LoVo (cell line): ENCODE measurements at places on chromosomes 2 and 18.

DNA sequence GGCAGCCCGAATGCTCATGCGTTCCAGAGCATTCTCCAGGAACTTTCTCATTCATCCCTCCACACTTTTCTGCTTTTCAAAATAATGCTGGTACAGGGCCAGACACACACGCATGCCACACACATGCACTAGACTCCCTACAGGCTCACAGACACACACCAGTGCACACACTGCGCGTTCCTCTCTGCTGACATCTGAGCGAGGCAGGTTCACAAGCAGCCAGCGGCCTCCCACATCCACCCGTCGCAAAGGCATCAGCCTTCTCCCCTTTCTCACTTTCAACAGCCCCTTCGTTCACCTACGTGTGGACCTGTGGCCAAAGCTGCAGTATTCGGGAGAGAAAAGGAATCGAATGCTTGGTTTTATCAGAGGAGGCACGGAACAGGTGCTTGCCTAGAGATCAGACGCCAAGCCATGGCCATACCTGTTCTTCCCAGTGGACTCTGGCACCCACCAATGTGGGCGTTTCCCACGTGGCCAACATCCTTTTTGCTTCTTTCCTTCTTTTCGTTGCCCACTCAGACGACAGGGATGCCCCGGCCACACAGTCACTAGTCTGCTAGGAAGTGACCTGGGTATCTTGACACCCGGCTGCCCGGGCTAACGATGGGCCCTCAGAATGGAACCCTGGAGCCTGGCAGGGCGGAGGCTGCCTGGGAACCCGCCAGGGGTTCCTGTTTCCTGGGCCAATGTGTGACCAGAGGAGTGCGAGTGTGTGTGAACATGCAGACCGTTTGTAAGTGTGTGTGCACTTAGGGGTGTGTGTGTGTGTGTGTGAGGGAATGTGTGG, 85.8 kb upstream of the ID2 start:
- no peak for DNase-seq

DNA sequence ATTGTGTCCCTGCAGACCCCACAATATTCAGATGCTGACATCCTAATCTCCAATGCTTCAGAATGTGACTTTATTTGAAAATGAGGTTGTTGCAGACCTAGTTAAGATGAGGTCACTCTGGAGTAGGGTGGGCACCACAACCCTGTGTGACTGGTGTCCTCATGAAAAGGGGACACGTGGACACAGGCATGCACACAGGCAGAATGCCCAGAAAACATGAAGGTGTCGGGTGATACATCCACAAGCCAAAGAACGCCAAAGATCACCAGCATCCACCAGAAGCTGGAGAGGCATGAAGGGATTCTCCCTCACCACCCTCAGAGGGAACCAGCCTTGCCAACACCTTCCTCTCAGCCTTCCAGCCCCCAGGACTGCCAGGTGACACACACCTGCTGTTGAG, 69.3 kb downstream of the AFF3 start:
- DNase-seq: no peak

- no peak for DNase-seq
These were observed 19.6 kb downstream of the B3GNT2 start for GRCh38 chr2:62215306-62216064.

GRCh38 chr2:105626966-105627340, 117.8 kb upstream of the NCK2 start:
- DNase-seq: no peak

- DNase-seq: no peak
These were observed 40.5 kb downstream of the ZNF407 start for GRCh38 chr18:74638210-74638609.

DNA sequence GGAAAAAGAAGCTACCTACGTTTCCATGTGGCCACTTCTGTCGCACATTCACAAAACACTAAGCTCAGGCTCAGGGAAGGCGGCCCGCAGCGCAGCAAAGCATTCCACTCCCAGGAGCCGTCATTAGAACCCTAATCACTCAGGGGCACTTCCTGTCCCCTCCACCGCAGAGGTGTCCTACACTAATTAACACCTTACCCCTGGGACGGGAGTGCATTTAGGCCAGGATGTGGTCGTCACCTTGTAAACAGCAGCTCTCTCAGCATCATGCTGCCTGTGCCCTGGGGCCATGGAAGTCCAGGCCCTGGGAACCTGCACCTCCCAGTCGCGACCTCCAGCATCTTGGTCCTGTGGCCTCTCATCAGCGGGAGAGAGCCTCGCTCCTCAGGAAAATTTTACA, 359.8 kb upstream of the SALL3 start:
- no peak for DNase-seq

DNA sequence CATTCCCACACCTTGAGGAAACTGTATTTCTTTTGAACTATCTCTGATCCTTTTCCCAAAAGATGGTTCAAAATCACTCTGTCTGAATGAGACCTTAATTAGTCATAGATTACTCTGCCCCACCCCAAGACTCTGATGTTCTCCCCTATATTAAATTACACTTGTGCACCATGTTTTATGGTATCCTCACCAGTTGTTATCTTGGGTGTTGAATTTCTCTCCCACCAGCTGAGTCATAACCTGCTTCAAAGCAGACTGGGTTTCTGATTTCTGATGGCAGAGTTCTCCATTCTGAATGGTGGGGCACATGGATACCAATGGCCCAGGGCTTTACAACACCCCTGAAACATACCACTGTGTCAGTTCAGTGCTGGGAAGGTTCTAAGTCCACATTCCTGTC, 15.0 kb downstream of the CDH20 start:
- DNase-seq: no peak

DNA sequence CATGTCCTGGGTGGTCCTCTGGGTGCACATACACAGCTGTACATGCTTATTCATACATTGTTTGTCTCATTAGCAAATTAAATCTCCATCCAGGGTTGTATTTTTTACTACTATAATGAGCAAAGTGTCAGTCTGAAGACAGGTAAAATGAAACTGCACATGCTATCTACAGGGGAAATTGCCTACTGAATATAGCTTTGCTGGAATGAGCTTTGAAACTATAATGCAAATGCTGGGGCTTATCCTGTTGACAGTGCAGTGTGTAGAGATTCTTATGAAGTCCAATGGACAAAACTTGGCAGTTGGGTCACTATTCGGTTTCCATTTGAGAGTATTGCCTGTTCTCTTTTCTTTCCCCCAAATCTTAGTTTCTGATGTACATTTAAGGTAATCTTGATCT, 292.8 kb upstream of the LRP1B start:
- no peak for DNase-seq

- DNase-seq: no peak
These were observed 55.7 kb upstream of the ACTR3 start for GRCh38 chr2:113834051-113834730.

GRCh38 chr2:85584857-85585780, 888 bp downstream of the VAMP5 start:
- peak; percentile 89 for DNase-seq

DNA sequence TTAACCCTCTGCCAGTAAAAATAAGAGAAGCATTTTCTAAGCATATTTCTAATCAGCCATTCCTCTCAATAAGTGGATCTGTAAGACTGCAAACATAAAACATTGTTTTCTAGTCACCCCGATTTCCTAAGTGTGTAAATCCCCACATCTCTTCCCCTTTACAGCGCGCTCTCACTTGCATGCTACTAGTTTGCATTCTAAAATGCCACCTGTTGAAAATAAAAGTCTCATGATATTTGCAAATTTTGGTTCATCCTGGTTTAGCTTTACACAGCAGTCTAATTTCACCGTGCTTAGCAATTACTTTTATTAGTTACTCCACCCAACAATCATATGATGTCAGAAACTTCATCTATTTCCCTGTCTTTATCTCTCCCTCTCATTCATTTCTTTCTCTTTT, 1230.7 kb upstream of the ZEB2 start:
- no peak for DNase-seq

DNA sequence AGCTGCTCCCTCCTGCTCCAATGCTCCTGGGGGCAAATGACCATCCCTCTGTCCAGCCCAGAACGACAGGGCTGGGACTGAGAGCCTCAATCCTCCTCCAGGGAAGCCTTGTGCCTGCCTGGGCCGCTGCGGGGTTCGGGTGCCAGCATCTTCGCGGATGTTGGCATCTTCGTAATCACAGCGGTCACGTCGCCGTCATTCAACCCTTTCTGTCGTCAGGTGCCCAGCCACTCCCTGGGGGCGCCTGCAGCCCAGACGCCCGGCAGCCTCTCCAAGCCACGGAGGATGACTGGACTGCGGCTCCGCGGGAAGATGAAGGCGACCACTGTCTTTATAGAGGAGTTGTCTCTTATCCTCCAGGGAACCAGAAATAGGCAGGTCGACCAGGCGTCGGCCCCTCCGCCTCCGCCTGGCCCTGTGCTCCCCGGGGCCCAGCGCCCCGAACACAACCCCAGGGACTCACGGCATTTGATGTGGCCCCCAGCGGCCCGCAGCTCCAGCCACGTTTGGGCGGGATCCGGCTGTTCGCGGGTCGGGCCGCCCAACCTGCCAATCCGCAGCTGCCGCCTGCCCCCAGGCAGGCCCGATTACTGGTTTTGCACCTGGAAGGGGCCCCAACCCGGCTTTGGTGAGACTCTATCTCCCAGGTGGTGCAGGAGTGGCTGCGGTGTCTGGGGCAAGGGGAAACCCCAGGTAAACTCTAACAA, 113.9 kb downstream of the THNSL2 start:
- no peak for DNase-seq

DNA sequence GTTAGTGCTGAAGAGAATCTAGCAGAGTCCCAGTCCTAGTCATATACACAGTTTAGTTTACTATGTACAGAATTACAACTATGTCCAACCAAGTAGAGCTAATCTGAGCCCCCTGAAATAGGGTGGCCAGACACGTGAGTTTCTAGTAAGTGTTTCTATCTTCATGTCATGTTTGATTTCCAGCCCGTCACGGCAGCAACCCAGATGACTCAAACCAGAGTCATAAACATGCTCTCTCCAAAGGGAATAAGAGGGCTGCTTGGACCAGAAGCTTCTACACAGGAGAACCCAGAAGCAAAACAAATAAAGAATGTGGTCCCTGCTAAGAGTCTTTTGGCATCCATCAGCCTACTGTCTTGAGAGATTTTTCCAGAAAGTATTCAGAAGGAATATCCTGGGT, 64.9 kb upstream of the WIPF1 start:
- no peak for DNase-seq

- no peak for DNase-seq
These were observed 534.6 kb downstream of the MBD2 start for GRCh38 chr18:53689886-53690285.

GRCh38 chr2:224009605-224010315, 29.3 kb downstream of the SERPINE2 start:
- DNase-seq: peak; percentile 27

DNA sequence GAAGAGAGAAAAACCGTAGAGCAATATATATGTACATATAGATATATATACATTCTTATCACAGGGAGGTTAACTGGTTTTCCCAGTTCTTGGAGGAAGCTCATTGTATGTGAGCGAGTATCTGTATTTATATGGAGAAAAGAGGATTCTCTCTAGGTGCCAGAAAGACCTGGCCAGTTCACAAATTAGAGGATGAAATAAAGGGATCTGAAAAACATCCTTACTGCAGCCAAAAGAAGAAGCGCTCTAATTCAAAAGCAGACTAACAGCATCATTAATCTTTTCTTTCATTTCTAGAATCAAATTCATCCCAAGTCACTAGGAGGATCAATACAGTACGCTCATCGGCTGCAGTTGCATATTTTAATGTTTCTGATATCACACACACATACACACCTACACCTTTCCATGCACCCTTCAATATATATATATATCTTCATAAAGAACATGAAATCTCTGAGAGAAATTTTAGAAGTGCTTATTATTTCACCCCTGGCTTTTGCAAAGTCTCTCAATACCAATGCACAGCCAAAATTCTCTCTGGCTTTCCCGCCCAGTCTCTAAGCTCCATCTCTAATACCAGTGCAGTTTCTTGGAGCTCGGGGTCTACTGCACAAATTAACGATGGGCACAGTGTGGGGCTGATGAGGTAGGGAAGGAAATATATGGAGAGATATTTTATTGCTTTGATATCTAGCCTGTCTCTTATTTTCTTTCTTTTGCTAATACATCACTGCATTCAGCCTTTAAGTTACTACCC, 731 bp downstream of the NRXN1 start:
- no peak for DNase-seq

DNA sequence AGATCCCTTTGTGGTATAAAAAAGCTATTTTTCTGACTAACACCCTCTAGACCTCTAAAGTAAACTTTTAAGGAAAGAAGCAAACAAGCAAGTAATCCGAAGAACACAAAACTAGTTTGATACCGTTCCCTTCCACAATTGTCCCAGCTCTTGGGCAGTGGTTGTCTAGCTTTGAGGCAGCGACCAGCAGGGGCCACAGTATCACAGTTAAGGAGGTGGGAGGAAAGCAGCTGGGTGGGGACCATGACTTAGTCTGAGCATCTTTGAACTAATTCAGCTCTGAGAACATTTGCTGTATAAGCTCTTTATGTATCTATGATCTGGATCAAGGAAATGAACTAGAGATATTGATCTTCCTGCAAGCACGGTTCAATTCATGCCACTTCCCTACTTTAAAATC, 51.0 kb downstream of the SF3B1 start:
- no peak for DNase-seq

DNA sequence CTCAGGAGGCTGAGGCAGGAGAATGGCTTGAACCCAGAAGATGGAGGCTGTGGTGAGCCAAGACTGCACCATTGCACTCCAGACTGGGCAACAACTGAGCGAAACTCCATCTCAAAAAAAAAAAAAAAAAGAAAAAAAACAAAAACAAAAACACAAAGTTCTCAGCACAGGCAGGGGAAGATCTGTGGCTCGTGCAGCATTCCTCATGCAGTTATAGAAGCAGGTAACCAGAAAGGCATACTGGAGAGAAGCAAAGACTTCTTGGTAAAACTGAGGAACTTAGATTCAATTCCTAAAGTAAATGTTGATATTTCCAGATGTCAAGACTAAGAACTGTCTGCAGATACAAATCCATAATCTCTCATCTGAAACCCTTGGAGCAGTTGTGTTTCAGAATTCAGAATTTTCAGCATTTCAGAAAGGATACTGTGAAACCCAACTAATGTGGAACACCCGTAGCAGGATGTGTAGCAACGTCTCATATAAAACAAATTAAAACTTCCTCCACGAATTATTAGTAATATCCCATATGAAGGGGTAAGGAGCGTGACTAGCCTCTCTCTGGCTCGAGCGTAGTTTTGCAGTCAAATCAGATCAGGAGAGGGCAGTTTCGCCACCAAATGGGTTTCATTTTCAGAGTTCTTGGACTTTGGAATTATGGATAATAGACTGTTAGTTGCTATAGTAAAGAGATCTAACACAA, 13.2 kb upstream of the SLC25A52 start:
- no peak for DNase-seq

- no peak for DNase-seq
These were observed 101.3 kb downstream of the DNAH7 start for GRCh38 chr2:195967336-195967735.

DNA sequence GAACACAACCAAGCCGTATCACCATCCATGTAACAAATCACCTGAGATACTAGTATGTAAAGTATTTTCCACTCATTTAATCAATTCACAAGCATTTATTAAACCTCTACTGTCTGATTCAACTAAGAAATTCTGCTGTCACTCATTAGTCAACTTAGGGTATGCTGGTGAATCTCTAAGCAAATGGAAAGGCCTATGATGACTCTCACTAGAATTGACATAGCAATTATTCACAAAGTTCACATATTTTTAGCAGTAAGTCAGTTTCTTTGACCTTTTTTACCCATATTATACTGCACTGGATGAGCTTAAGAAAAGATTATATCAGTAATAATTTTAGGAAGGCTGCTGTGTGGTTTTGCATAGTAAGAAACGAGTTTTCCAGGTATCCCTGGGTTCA, 130.1 kb downstream of the SLC8A1 start:
- no peak for DNase-seq

GRCh38 chr2:35293261-35293660, 1062.3 kb upstream of the CRIM1 start:
- no peak for DNase-seq

GRCh38 chr2:217638031-217638430, 364.8 kb downstream of the TNS1 start:
- DNase-seq: no peak
